ENCODE measurements at places on chromosomes 3 and 15.

- DNase-seq: no peak
Measured at GRCh38 chr15:78536134-78536533, 4.1 kb upstream of the PSMA4 start.

- no peak for DNase-seq
Measured at GRCh38 chr15:95970326-95970725, 360.2 kb upstream of the NR2F2 start.

DNA sequence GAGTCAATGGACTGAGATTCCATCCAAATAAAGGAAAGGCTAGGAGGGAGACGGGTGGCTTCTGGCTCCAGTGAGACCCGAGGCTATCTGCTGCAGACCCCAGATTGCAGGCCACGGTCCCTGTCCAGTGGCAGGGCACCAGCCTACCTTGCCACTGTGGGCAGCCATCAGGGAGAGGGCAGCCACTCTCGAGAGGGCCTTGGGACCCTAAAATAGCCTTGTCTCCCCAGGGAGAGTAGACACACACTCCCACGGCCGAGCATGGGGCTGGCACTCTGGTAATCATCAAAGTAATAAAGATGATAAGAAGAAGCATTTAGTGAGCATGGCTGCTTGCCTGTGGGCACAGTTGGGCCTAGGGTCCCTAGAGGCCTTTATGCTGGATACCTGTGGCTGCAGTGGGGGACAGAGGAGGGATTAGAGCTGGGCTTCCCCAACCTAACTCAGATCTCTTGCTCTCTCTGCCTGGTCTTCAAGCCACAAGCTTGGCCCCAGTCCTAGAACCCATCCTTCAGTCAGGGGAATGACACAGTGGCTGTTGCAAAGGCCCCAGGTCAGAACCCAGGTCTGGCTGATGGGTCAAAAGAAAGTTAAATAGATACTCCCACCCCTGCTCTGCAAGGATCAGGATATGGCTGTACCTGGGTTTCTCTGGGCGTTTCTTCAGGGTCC, 9.2 kb upstream of the VIPR1 start:
- DNase-seq: no peak

DNA sequence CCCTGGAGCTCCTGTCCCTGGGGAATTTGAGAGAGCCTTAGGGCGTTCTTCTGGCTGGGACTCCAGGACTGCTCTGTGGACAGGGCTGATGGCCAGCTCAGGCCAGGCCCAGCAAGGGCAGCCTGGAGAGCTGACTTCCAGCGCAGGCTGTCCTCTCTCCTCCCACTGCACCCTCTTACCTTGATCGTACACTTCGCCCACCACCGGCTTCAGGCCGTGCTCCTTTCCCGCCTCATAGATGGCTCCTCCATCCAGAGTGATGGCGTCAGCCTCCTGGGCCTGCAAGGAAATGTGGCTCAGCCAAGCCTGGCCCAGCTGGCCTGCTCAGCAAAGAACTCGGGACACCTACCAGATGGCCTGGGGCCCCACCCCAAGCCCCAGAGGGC, 3.1 kb downstream of the MELTF start:
- no peak for DNase-seq

DNA sequence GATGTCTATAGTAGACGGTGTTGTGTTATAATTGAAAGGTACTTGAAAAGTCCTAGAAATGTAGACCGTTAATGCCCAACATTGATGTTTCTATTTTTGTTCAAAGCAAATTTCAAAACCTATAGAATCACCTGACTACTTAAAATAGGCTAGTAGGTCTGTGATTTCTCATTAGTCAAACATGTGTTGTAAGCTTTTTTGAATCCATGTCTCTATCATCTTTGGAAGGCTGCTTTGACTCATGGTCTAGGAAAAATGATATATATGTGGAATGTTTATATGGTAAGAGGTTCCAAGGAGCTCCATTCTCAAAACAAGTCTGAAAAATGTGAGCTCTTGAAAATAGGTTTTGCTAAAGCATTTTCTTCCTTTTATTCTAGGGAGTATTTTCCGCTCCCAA, 375.3 kb downstream of the LPP start:
- DNase-seq: no peak

DNA sequence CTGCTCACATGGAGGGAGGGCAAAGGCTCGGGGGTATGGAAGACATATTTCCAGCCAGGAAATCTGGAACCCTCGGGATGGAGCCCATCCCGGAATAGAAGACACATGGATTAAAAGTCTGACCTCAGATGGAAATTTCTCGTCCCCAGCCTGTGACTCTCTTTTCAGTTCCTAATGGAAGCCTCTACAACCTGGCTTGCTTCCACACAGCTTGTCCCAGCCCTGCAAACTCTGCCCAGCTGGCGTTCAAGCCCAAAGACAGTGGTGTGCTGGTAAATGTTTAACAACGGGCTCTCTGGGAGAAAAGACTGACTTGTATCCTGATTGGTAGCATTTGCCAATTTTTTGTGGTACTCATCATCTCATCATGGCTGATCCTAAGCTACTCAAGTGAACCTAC, 35.6 kb upstream of the TLE3 start:
- no peak for DNase-seq

DNA sequence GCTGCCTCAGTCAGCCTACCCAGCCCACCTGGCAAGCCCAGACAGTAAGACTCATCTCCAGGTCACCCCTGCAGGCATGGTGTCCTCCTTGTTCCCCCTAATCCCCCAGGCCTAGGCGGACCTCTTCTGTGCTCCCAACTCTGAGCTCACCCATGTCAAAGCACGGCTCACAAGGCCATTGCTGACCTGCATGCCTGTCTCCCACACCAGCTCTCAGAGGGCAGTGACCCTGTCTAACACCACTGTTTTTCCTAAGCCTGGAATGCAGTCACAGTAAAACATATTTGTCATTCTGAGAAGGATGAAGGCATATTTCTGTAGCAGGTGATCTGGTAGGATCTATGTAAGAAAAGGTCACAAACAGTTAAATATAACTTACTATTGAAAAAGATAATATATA, 110.3 kb upstream of the HACD2 start:
- DNase-seq: no peak

- DNase-seq: no peak
Measured at GRCh38 chr3:196666001-196666867, 26.7 kb downstream of the NRROS start.
